Lower lobe of right lung (tissue), 2 donors: ENCODE measurements at places on chromosomes 2 and 18. TPM values are rescaled to one million over a fixed set of nuclear protein-coding genes. Genes with fewer than 3 reads are reported as not detected.

- no peaks in the 10 kb centered on the region for H3K36me3 ChIP-seq
- H3K4me3 ChIP-seq = no peak overlapping the region
- peak; percentile 64 for DNase-seq
- no peaks in the 10 kb centered on the region for H3K27me3 ChIP-seq
- no peak overlapping the region for H3K27ac ChIP-seq
These were observed 50.0 kb downstream of the CPO start for GRCh38 chr2:206989311-206989710.

Gene TMEM178A
- 3.2 TPM for total RNA-seq

Gene HES6
- 6.1 TPM for total RNA-seq

DNA sequence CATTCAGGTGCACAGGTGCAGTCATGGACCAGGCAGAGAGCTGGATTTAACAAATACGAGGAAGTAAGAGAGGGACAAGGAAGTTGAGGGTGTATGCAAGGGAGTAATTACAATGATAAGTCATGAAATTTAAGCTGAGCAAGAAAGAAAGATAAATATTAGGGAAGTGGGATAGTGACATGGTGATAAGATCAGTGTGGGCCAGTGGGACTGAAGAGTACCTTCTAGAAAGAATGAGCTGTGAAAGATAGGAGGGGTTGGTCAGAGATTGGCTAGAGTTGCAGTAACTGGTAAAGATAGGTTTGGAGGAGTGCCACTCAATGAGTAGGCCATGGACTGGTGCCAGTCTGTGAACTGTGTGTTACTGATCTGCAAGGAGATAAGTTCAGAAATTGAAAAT, 200.8 kb upstream of the SIX3 start:
- no peak overlapping the region for H3K4me3 ChIP-seq
- no peaks in the 10 kb centered on the region for H3K36me3 ChIP-seq
- H3K4me1 ChIP-seq = no peaks in the 10 kb centered on the region
- no peaks in the 10 kb centered on the region for H3K27me3 ChIP-seq
- DNase-seq = no peak

DNA sequence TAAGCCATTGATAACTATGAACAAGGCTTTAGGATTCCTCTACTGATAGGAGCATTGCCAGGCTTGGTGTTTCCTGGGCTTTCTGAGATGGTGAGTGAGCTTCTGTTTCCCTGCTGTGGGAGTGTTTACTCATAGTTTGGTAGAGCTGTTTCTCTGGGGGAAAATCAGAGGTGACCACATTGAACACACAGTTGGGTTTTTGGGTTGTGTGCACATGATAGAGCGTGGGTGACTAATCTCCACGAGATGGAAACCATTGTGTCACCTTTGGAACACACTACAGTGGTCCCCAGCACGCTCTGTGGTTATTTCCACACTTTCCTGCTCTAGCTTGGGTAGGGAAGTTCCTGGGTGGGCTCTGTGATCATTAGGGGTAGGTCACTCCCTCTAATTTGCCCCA, 5.4 kb downstream of the IL1R1 start:
- H3K36me3 ChIP-seq = peaks cover 26% of the 10 kb centered on the region
- no peak overlapping the region for H3K4me3 ChIP-seq
- H3K27ac ChIP-seq = no peak overlapping the region
- no peak for DNase-seq
- no peaks in the 10 kb centered on the region for H3K27me3 ChIP-seq

DNA sequence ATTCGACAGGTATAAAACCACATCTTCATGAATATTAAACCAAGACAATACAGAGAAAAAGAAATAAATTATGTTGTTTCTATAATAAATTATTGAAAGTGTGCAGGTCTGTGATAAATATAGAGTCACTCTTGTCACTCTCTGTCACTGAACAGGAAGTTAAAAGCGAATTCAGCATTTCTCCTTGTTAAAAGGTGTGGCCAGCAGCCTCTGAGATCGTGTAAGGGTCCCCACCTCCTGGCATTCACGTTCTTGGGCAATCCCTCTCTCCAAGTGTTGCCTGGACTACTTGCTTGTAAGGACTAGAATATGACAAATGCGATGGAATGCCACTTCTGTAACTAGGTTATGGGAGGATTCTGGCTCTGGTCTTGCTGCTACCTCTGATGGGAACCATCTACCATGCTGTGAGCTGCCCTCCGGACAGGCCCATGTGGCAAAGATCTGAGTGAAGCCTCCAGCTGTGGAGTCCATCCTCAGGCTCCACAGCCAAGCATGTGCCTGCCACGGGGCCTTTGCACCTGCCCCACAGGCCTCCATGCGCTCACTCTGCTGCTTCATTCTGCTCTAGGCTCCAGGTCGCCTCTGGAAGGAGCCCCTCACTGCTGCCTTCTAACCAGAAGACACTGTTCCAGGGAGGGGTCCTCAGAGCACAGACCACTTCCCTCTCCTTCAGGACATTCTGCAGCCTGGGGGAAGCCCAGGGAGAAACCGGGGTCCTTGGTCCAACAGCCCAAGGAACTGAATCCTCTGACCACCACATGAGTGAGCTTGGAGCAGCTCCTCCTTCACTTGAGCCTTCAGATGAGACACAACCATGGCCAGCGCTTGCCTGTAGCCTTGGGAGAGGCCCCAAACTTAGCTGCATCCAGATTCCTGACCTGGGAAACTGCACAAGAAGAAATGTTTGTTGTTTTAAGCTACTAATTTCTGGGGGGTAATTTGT, 202.9 kb upstream of the HDAC4 start:
- no peak overlapping the region for H3K4me3 ChIP-seq
- peak; percentile 36 for DNase-seq
- H3K27ac ChIP-seq = no peak overlapping the region
- peaks cover 10% of the 10 kb centered on the region for H3K4me1 ChIP-seq
- no peaks in the 10 kb centered on the region for H3K36me3 ChIP-seq

- no peaks in the 10 kb centered on the region for H3K27me3 ChIP-seq
- no peak overlapping the region for H3K4me3 ChIP-seq
These were observed 45.1 kb upstream of the SERTAD2 start for GRCh38 chr2:64698668-64699444.

Gene LINC00305
- not detected for total RNA-seq

Gene C1QL2
- not detected for total RNA-seq

GRCh38 chr2:149899390-149899789, 311.8 kb upstream of the MMADHC start:
- H3K36me3 ChIP-seq = no peaks in the 10 kb centered on the region
- H3K4me3 ChIP-seq = no peak overlapping the region
- no peak for DNase-seq
- H3K27ac ChIP-seq = no peak overlapping the region
- no peaks in the 10 kb centered on the region for H3K4me1 ChIP-seq
- no peaks in the 10 kb centered on the region for H3K27me3 ChIP-seq

Gene PNKD
- 65.8 TPM for total RNA-seq

- no peak for DNase-seq
- no peaks in the 10 kb centered on the region for H3K27me3 ChIP-seq
- H3K36me3 ChIP-seq = no peaks in the 10 kb centered on the region
- peak overlapping the region; percentile 56 for H3K27ac ChIP-seq
- peaks cover 22% of the 10 kb centered on the region for H3K4me1 ChIP-seq
These were observed 20.9 kb downstream of the DYSF start for GRCh38 chr2:71474116-71474743.

DNA sequence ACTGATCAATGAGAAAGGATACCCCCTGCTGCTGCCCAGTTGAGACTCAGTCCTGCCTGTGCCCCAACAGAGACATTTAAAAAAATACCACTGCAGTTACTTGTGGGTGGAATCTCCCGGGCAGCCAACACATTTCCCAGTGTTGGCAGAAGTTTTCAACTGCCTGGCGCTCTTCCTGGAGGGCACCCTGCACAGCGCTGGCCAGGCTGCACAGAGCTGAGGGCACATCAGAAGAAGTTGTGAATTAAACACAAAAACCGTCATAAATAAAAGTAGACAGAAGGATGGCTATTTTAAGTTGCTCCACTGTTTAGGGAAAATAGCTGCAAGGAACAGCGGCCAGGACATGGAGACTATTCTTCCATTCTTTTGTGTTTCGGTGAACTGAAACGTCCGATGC, 110.2 kb upstream of the THOC1 start:
- H3K4me1 ChIP-seq = peaks cover 49% of the 10 kb centered on the region
- no peak for DNase-seq
- no peaks in the 10 kb centered on the region for H3K36me3 ChIP-seq
- no peak overlapping the region for H3K4me3 ChIP-seq
- no peaks in the 10 kb centered on the region for H3K27me3 ChIP-seq

- no peak overlapping the region for H3K4me3 ChIP-seq
- no peak for DNase-seq
- H3K4me1 ChIP-seq = no peaks in the 10 kb centered on the region
- no peaks in the 10 kb centered on the region for H3K27me3 ChIP-seq
- no peaks in the 10 kb centered on the region for H3K36me3 ChIP-seq
- no peak overlapping the region for H3K27ac ChIP-seq
These were observed 27.2 kb downstream of the SLC39A6 start for GRCh38 chr18:36101943-36102342.

GRCh38 chr2:69118609-69119008, 105.6 kb downstream of the ANTXR1 start:
- H3K27me3 ChIP-seq = no peaks in the 10 kb centered on the region
- H3K4me1 ChIP-seq = peaks cover 1% of the 10 kb centered on the region
- no peak overlapping the region for H3K4me3 ChIP-seq
- peaks cover 9% of the 10 kb centered on the region for H3K36me3 ChIP-seq
- DNase-seq = no peak
- no peak overlapping the region for H3K27ac ChIP-seq

- no peaks in the 10 kb centered on the region for H3K36me3 ChIP-seq
- no peak overlapping the region for H3K27ac ChIP-seq
- H3K4me3 ChIP-seq = no peak overlapping the region
- no peaks in the 10 kb centered on the region for H3K27me3 ChIP-seq
- H3K4me1 ChIP-seq = no peaks in the 10 kb centered on the region
These were observed 131.4 kb downstream of the ZNF385B start for GRCh38 chr2:179729966-179730365.

Gene SMAD7
- total RNA-seq = 63.4 TPM

- no peak for DNase-seq
- H3K4me1 ChIP-seq = peaks cover 43% of the 10 kb centered on the region
- H3K4me3 ChIP-seq = peak overlapping the region; percentile 15
- H3K27me3 ChIP-seq = no peaks in the 10 kb centered on the region
These were observed 71.1 kb downstream of the ANKRD44 start for GRCh38 chr2:197239434-197239833.

Gene PLEK
- total RNA-seq = 42.1 TPM

DNA sequence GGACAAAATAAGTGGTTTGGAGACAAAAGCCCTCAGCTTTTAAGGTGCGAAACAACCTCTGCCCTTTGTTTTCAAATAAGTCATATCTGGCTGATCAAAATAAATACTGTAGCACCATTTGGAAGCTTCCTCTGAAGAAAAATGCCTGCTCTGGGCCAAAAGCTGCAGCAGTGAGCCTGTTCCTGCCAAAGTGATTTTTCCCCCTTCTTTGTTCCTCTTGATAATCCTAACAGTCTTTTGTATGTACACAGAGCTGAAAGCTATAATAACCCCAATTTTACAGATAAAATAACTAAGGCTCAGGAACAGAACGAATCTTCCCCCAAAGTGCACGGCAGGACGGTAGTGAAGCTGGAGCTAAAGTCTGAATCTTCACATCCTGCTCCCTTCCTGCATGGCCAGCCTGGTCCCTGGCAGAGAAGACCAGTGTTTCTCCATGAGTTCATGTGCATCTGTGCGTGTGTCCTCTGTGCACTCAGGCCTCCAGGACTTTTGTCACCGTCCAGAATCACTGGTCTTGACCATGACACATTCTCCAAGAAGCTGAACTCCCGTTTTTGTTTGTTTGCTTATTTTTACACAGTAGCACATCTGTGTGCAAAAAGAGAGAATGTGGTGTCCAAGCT, 2114.1 kb upstream of the PIK3C3 start:
- peaks cover 18% of the 10 kb centered on the region for H3K4me1 ChIP-seq
- H3K27ac ChIP-seq = no peak overlapping the region

Gene SLC16A14
- total RNA-seq = 2.2 TPM

- no peak for DNase-seq
- no peaks in the 10 kb centered on the region for H3K4me1 ChIP-seq
- no peak overlapping the region for H3K4me3 ChIP-seq
- H3K27ac ChIP-seq = no peak overlapping the region
- H3K27me3 ChIP-seq = no peaks in the 10 kb centered on the region
These were observed 528.3 kb downstream of the PARD3B start for GRCh38 chr2:205073433-205074020.

- no peak for DNase-seq
- H3K4me3 ChIP-seq = no peak overlapping the region
- no peaks in the 10 kb centered on the region for H3K36me3 ChIP-seq
- H3K27ac ChIP-seq = no peak overlapping the region
These were observed 64.9 kb downstream of the GALNT1 start for GRCh38 chr18:35646449-35646848.

DNA sequence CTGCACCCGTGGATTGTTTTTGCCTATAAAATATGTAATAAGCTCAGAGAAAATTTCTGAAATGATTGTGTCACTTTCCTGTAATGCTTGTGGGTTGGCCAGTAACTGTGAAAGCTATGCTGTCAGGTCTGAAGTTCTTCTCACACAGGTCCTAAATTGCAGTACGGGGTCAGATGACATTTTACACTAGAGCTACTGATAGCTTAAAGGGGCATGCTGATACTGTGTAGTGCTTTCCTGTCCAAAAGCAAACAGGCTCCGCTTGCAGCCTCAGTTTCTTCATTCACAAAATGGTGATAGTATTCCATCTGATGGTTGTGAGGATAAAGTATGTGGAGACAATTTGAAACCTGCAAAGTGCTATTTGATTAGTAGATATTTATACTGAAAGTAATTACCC, 7.6 kb upstream of the FARSB start:
- H3K27ac ChIP-seq = no peak overlapping the region
- H3K27me3 ChIP-seq = no peaks in the 10 kb centered on the region
- no peak for DNase-seq
- H3K36me3 ChIP-seq = no peaks in the 10 kb centered on the region
- no peaks in the 10 kb centered on the region for H3K4me1 ChIP-seq

GRCh38 chr2:213016166-213016983, 135.0 kb downstream of the IKZF2 start:
- no peak overlapping the region for H3K4me3 ChIP-seq
- H3K27me3 ChIP-seq = no peaks in the 10 kb centered on the region
- DNase-seq = no peak
- H3K36me3 ChIP-seq = no peaks in the 10 kb centered on the region
- no peak overlapping the region for H3K27ac ChIP-seq
- no peaks in the 10 kb centered on the region for H3K4me1 ChIP-seq

Gene FAP
- total RNA-seq = 3.4 TPM

GRCh38 chr2:16525265-16525887, 140.3 kb downstream of the CYRIA start:
- no peaks in the 10 kb centered on the region for H3K4me1 ChIP-seq
- no peaks in the 10 kb centered on the region for H3K27me3 ChIP-seq
- no peak for DNase-seq
- H3K36me3 ChIP-seq = no peaks in the 10 kb centered on the region
- no peak overlapping the region for H3K4me3 ChIP-seq

DNA sequence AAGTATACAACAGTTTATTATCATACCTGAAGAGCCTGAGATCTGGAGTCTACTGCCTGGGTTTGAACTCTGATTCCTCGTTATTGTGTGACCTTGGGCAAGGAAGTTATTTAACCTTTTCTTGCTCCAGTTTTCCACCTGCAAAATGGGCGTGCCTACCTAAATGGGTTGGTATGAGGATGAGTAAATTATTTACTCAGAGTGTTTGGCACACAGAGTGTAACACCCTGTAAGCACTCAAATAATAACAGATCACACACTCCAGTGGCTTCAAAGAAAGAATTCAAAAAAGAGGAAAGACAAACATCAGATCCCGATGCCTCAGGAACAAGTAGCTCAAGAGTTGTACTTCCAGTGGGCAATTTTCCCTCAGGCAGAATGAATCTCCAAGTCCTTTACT, 2.4 kb downstream of the SRD5A2 start:
- no peaks in the 10 kb centered on the region for H3K4me1 ChIP-seq
- no peak for DNase-seq
- H3K27me3 ChIP-seq = peaks cover 17% of the 10 kb centered on the region
- no peak overlapping the region for H3K4me3 ChIP-seq
- H3K36me3 ChIP-seq = no peaks in the 10 kb centered on the region
